ENCODE measurements at places on chromosomes 5 and 9. TPM values are rescaled to one million over a fixed set of nuclear protein-coding genes. Genes with fewer than 3 reads are reported as not detected.

The SOX30 gene
- not detected for total RNA-seq

The ASPN gene
- total RNA-seq: 11.2 TPM

The C5orf58 gene
- total RNA-seq: not detected

The JAKMIP2 gene
- 1.3 TPM for total RNA-seq

The TSLP gene
- 2.5 TPM for total RNA-seq

The C1QTNF2 gene
- total RNA-seq: 0.86 TPM

The KCNV2 gene
- total RNA-seq: not detected

The ZDHHC11B gene
- 0.32 TPM for total RNA-seq

The S100Z gene
- not detected for total RNA-seq

The OLFML2A gene
- 5.7 TPM for total RNA-seq

The FRRS1L gene
- total RNA-seq: 0.16 TPM

The DOLK gene
- total RNA-seq: 28.4 TPM

The LSM11 gene
- total RNA-seq: 1.7 TPM

The SCGB3A2 gene
- not detected for total RNA-seq

The CDH6 gene
- 62.3 TPM for total RNA-seq

The FBXL17 gene
- 12.1 TPM for total RNA-seq

The SPAG8 gene
- 1.5 TPM for total RNA-seq

The FKTN gene
- total RNA-seq: 12.9 TPM

The GM2A gene
- 35.0 TPM for total RNA-seq

The PRSS3 gene
- 47.3 TPM for total RNA-seq

The PCDHA9 gene
- 0.16 TPM for total RNA-seq

The ADAMTS12 gene
- total RNA-seq: 9.8 TPM

The SLC25A48 gene
- not detected for total RNA-seq

Measured in bronchial smooth muscle cell (primary cell).